ENCODE measurements at places on chromosomes 4 and X. TPM values are rescaled to one million over a fixed set of nuclear protein-coding genes. Genes with fewer than 3 reads are reported as not detected.

The SLC49A3 gene
- 11.0 TPM for total RNA-seq

The FOXR2 gene
- not detected for total RNA-seq

The NPY1R gene
- total RNA-seq, result 16.7 TPM

The TLR6 gene
- 8.3 TPM for total RNA-seq

The CLDN22 gene
- not detected for total RNA-seq

The LUZP4 gene
- not detected for total RNA-seq

The TCEAL2 gene
- total RNA-seq, result 14.7 TPM

The CRMP1 gene
- total RNA-seq, result 3.4 TPM

The ATXN3L gene
- total RNA-seq, result not detected

The ZAR1 gene
- total RNA-seq, result 2.5 TPM

The ETNPPL gene
- total RNA-seq, result not detected

The FAM47E gene
- total RNA-seq, result 0.49 TPM

The NDNF gene
- 4.9 TPM for total RNA-seq

The MAGEA10 gene
- not detected for total RNA-seq

The GLUD2 gene
- 0.98 TPM for total RNA-seq

The RHOXF2 gene
- not detected for total RNA-seq

The TMEM144 gene
- 5.6 TPM for total RNA-seq

The BGN gene
- total RNA-seq, result 106 TPM

The ADH7 gene
- total RNA-seq, result 11.8 TPM

The ANK2 gene
- 64.6 TPM for total RNA-seq

The MAMLD1 gene
- total RNA-seq, result 3.2 TPM

The DKK2 gene
- 0.49 TPM for total RNA-seq

The CENPVL2 gene
- total RNA-seq, result not detected

The GPC4 gene
- total RNA-seq, result 7.6 TPM

The MUC7 gene
- total RNA-seq, result not detected

The PHOX2B gene
- 0.49 TPM for total RNA-seq

The ENPEP gene
- 5.2 TPM for total RNA-seq

The SHROOM4 gene
- total RNA-seq, result 10.1 TPM

The GYPA gene
- not detected for total RNA-seq

The HPRT1 gene
- total RNA-seq, result 14.5 TPM

The CDKL5 gene
- total RNA-seq, result 9.1 TPM

The MAP7D2 gene
- 0.98 TPM for total RNA-seq

The HSPA4L gene
- total RNA-seq, result 14.2 TPM

The EPHA5 gene
- total RNA-seq, result 1.2 TPM

The LRCH2 gene
- total RNA-seq, result 10.1 TPM

The HMGN5 gene
- total RNA-seq, result 0.98 TPM

The PFKFB1 gene
- total RNA-seq, result not detected

The JAKMIP1 gene
- total RNA-seq, result 5.2 TPM

The CSAG1 gene
- not detected for total RNA-seq

The FGA gene
- total RNA-seq, result not detected

The PABPC1L2B gene
- not detected for total RNA-seq

The MAGEA6 gene
- not detected for total RNA-seq

The TLL1 gene
- total RNA-seq, result 7.9 TPM

The CXCR3 gene
- total RNA-seq, result not detected

The EGF gene
- total RNA-seq, result 0.74 TPM

The BEX5 gene
- total RNA-seq, result not detected

The ETDA gene
- not detected for total RNA-seq

The APLN gene
- total RNA-seq, result not detected

The KCNE5 gene
- 1.2 TPM for total RNA-seq

The UGT2B15 gene
- total RNA-seq, result not detected
